ENCODE measurements at places on chromosomes 13 and 19. TPM values are rescaled to one million over a fixed set of nuclear protein-coding genes. Genes with fewer than 3 reads are reported as not detected.

DNA sequence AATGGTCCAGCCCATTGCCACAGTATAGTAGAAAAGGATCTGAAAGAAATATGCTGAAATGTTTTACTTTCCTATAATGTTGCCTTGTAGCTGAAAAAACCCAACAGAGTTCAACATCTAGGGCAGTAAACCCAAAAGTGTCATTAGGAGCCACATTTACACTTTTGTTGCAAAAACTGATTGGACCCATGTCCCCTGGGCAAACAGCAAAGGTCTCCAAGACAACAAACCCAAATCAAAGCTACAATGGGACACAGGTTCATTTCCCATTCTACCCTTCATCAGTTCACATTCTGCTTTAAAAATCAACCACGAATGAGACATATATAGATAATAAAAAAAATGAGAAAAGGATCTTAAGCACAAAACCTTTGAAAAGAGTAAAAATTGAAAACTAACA, 744.8 kb downstream of the PCDH17 start:
- H3K27ac ChIP-seq, result no peak overlapping the region
- no peak for DNase-seq
- peaks cover 5% of the 10 kb centered on the region for H3K4me1 ChIP-seq
- H3K36me3 ChIP-seq, result no peaks in the 10 kb centered on the region
- H3K27me3 ChIP-seq, result no peaks in the 10 kb centered on the region

DNA sequence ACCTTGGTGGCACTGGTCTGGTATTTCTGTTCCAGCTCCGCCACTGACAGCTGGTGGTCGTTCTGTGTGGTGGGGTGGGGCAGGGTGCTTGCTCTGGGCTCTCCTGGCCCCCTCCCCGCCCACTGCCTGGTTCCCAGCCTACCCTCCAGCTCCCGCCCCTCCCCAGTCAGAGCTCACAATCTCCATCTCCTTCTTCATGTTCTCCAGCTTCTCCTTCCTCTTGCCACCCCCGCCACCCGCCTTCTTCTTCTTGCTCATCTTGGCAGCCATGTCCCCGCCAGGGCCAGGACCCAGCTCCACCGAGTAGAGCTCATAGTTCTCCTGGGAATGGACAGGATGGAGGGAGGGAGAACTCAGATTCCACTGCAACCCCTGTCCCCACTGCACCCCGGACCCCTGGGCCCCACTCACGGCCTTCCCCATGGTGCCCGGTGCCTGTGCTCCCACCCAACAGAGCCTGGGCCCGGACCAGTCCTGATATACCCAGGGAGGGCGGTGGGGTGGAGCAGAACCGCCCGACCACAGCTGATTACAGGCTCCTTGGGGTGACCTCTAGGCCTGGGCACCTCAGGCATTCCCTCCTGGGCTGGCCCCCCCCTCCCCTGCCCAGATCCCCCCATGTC, at the start of gene ATP4A:
Gene ATP4A (minus strand): TSS at position 452 of the 623 bp plus-strand sequence. CDS start 29 bp downstream, at position 423.
- H3K27me3 ChIP-seq, result peaks cover 56% of the 10 kb centered on the region
- no peaks in the 10 kb centered on the region for H3K4me1 ChIP-seq
- no peak for DNase-seq
- no peaks in the 10 kb centered on the region for H3K36me3 ChIP-seq

DNA sequence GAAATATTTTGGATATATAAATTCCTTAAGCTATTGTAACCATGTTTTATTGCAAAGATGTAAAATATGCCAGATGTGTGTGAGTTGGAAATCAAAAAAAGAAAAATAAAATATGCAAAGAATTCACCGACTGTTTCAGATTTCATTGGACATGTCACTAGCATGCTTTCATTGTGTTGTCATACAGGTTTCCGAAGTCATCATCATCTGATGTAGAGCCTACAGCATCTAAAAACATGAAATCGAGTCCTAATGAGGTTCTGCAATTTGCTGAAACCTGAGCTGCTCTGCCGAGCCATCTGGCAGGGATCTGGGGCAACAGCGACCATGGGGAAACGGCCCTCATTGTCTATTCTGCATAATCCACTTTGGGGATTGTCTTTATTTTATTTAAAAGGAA, 196.1 kb upstream of the MAB21L1 start:
- no peaks in the 10 kb centered on the region for H3K4me1 ChIP-seq
- no peaks in the 10 kb centered on the region for H3K36me3 ChIP-seq
- H3K27me3 ChIP-seq, result no peaks in the 10 kb centered on the region
- DNase-seq, result no peak

- H3K4me3 ChIP-seq, result no peak overlapping the region
- no peak for DNase-seq
- no peaks in the 10 kb centered on the region for H3K36me3 ChIP-seq
- no peaks in the 10 kb centered on the region for H3K4me1 ChIP-seq
Observed at GRCh38 chr13:67278235-67278634, 48.1 kb upstream of the PCDH9 start.

RNF17 gene
- total RNA-seq, result not detected

- no peak overlapping the region for H3K4me3 ChIP-seq
- H3K36me3 ChIP-seq, result peaks cover 47% of the 10 kb centered on the region
- no peak for DNase-seq
- no peaks in the 10 kb centered on the region for H3K4me1 ChIP-seq
Observed at GRCh38 chr13:28671126-28671792, 12.3 kb downstream of the POMP start.

Measured in progenitor cell of endocrine pancreas (in vitro differentiated cells).